ENCODE measurements at places on chromosomes 2 and 18.
A peak's percentile ranks its signal among the peaks of the same experiment; 100 is the strongest.

DNA sequence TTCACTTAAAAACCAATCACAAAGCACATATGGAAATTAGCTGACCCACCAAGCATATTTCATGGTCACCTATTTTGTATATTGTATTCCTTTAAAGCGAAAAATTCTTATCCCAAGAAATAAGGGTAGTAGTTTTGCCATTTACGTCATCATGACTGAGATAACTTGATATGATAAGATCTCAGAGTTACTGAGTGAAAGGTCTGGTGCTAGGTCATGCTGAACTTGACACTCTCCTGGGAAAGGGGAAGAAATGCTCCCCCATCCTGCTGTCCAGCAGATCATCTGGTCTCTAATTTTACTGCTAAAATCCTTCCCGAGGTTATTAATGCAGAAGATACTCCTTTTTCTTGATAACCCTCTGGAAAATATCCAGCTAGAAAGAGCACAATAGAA is 78.3 kb downstream of the BCL2 start:
- no peak for DNase-seq

GRCh38 chr2:170369894-170370293 is 191.9 kb downstream of the MYO3B start:
- DNase-seq, result peak; percentile 12

GRCh38 chr2:158113741-158114295 is 12.1 kb downstream of the UPP2 start:
- no peak for DNase-seq

GRCh38 chr18:41135146-41135545 is 819.9 kb upstream of the PIK3C3 start:
- no peak for DNase-seq

DNA sequence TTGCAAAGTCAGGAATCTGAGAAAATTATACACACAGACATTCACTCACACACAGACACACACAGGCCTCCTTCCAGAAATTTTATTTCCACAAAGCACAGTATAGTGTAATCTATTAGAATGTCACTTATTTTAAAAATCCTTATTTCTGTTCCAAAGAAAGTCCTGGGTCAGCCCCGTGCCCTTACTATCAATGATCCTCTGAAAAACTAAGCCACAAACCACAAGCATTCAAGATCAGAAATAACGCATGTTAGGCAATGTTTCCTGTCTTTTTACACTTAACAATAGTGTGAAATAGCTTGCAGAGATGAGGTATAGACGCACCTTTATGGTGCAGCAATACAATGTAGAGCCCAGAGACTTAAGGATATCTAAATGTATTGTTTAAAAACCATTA is 25.8 kb downstream of the TBC1D8 start:
- peak; percentile 3 for DNase-seq

- DNase-seq, result no peak
Measured at GRCh38 chr2:210727549-210727948, 171.2 kb downstream of the CPS1 start.

- no peak for DNase-seq
Measured at GRCh38 chr2:7567646-7568045, 650.4 kb downstream of the RNF144A start.

DNA sequence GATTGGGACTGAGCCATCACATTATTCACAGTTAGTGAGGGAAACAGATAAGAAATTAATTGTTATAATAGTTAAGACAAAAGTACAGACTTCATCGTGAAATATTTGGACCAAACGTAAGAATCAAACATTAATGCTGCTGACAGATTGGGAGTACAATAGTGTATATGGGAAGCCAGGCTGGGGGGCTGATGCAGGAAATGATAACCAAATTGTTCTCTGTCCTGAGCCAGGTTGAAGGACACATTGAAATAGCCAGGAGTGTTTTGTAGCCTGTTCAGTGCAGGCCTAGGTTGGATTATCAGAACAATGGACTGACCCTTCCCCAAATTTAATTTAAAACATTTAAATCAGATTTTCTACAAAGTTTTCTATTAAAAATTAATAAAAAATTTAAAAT is 203.2 kb downstream of the BABAM2 start:
- DNase-seq, result no peak

- DNase-seq, result no peak
Measured at GRCh38 chr2:130852521-130853115, 15.9 kb downstream of the ARHGEF4 start.

DNA sequence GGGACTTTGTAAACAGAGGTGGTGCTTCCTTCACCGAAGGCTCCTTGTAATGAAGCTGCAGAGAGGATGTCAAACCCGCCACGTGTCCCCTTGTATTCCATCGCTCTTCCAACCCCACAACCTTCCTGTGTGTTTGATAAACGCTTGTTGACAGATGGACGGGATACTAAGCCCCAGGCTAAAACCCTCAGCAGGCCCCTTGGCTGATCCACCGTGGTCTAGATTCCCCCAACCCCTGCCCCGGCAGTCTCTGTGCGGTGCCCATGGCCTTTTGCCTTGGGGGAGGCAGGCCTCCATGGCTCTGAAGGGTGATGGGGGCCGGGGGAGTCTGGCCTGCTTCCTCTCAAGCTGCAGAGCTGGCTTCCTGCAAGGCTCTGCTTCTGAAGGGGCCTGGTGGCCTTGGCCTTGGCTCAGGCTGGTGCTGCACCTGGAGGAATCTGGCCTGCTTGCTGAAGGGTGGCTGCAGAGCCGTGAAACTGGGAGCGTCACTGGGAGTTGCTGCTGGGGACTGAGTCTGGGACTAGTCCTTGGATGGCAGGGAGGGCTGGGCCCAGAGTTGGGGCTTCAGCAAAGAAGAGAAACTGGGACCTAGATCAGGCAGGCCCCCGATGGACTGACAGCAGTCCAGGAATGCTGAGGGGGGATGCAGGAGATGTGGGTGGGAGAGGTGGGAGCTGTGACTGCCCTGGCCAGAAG is 9.6 kb upstream of the NTSR2 start:
- DNase-seq, result no peak

- DNase-seq, result peak; percentile 59
Measured at GRCh38 chr18:70431203-70431624, 142.4 kb downstream of the SOCS6 start.

DNA sequence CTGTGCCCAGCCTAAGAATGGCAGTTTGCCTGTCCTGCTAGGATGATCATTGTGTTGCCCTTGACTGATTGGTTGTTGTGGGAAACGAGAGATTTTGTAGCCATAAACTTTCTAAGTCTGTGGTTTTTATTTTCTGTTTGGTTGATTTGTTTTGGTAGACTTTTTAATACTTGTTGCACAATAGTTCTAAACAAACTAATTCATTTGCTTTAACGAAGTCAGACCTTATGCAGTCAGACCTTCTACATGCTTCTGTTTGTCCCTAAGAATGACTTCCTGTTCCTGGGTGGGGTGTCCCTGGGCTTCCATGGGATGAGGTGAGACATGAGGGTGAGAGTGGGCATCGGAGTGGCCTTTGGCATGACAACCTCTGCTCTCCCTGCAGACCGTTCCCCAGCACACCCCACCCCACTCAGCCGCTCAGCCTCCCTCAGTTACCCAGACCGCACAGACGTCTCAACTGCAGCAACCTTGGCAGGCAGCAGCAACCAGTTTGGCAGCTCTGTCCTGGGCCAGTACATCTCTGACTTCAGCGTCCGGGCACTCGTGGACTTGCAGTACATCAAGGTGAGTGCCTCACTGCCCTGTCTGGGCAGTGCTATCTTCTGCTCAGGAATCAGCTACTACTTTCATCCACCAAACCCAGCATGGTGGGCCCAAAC is 7.8 kb upstream of the CNNM3 start:
- DNase-seq, result no peak

- no peak for DNase-seq
Measured at GRCh38 chr2:68468801-68469200, 1.4 kb downstream of the APLF start.

GRCh38 chr2:62305421-62306176 is 109.7 kb downstream of the B3GNT2 start:
- DNase-seq, result no peak

- peak; percentile 84 for DNase-seq
Measured at GRCh38 chr2:205654878-205655605, 27.3 kb upstream of the NRP2 start.

DNA sequence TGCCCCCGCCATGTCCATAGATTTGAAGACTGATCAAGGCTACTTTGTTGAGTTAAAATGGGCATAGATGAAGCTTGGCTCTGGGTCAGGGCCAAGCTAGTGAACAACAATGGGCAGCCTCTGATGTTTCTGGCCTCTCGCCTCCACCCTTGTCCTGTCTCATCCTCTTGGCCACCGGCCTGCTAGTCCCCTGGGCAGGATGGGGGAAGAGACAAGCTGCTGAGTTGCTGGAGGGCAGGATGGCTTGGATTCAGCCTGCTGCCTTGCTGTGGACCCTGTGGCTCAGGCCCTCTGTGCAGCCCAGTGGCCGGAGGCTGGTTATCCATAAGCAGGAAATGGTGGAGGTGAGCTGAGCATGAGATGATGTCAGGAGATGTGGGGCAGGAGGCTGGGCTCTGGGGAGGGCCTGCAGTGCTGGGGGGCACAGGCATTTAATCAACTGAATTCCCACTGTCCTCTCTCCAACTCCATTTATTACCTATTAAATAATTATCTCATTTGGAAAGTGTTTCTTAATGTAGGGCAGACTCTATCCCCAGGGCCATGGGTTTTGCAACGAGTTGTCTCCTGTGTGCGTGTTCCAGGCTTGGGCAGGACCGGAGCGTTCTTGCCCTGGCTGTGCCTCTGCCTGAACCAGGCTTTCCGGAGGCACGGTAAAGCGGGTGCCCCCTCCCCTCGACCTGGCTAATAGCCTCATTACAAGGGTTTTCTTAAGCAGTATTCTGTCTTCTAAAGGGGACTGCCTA is 122.9 kb downstream of the GLI2 start:
- DNase-seq, result no peak

GRCh38 chr18:30862900-30863299 is 179.6 kb downstream of the DSC3 start:
- no peak for DNase-seq

GRCh38 chr2:233247744-233248143 is 3.7 kb upstream of the ATG16L1 start:
- peak; percentile 58 for DNase-seq

- DNase-seq, result no peak
Measured at GRCh38 chr2:137380610-137381009, 583.7 kb upstream of the HNMT start.

DNA sequence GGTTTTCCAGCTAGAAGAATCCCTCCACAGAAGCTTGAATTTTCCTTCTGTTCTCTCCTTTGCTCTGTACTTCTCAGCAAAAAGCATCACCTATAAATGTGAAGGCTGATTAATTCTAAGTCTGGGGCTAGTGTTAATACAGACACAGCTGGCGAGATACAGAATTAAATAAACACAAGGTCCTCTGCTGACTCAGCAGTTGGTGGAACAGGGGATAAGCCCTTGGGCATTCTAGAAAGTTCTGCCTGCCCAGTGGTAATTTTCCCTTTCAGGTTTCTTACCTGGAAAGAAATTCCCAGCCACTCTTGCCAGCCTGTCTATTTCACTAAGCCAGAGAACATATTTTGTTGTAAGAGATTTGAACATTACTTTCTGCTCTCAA is 175.3 kb upstream of the MSH6 start:
- DNase-seq, result no peak

- DNase-seq, result no peak
Measured at GRCh38 chr2:134203175-134203574, 50.7 kb upstream of the MGAT5 start.

DNA sequence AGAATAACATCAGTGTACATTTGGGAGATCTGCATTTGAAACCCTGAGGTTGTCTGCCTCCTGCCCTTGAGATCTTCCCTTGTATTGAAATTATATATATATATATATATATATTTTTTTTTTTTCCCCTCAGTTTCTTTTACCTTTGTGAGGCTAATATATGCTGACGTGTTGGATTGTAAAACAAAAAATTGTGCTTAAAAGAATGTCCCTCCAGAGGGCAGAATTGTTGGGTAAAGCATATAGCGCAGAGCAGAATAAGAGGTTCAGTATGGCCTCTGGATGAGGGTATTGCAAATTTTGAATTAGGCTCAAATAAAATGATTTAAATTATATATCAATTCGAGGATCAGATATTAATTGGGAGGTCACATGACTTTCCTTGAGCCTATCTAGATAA is 12.4 kb downstream of the NABP1 start:
- DNase-seq, result no peak

DNA sequence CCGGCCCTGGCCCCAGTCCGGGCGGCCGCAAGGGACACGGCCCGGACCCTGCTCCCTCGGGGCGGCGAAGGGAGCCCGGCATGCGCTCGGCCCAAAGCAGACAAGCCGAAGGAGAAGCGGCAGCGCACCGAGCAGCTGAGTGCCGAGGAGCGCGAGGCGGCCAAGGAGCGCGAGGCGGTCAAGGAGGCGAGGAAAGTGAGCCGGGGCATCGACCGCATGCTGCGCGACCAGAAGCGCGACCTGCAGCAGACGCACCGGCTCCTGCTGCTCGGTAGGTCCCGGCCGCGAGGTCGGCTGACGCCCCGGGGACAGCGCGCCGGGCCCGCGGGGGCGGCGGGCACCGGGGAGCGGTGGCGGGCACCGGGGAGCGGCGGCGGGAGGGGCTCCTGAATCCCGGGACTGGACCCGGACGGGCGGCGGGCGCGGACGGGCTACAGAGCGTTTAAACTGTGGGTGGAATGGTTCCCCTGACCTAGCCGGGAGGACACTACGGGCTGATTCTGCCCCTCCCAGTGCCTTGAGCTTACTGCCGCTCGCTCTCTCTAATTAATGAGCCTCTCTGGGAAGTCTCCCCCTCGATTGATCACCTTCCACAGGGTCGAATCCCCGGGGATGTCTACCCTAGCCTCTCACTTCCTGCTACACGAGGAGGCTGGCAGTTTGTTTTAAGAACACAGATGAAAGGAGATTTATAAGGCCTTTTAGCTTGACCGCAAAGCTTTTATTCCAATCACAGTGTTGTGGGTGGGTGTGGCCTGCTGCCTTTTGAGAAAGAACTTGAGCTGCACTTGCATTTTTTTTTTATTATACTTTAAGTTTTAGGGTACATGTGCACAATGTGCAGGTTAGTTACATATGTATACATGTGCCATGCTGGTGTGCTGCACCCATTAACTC is 853 bp downstream of the GNAL start:
- DNase-seq, result peak; percentile 12

DNA sequence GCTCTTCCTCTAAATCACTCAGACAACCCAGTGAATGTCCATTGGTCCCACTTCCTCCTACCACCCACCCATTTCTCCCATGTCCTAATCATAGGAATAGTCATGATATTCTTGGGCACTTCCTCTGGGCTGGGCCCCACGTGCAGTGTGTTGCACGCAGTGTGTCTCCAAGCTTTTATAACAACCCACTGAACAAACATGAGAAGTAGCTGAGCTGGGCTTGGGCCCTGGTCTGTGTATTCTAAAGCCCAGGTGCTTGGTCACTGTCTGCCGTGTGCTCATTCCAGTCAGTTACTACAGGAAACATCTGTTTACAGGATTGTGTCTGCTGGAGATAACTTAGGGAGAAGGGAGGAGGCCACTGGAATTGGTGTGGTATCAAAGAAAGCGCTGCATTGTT is 64.2 kb upstream of the THOC1 start:
- no peak for DNase-seq

GRCh38 chr18:54647176-54647575 is 56.1 kb downstream of the DYNAP start:
- no peak for DNase-seq

GRCh38 chr18:79749251-79750191 is 48.2 kb upstream of the KCNG2 start:
- DNase-seq, result no peak

- DNase-seq, result no peak
Measured at GRCh38 chr2:240935103-240935876, 29.2 kb downstream of the CROCC2 start.
